ENCODE measurements at places on chromosomes 6 and 20. TPM values are rescaled to one million over a fixed set of nuclear protein-coding genes. Genes with fewer than 3 reads are reported as not detected.

LBP gene
- not detected for total RNA-seq

- DNase-seq = peak; percentile 35
Observed at GRCh38 chr20:51510169-51510568, 32.4 kb downstream of the NFATC2 start.

DNA sequence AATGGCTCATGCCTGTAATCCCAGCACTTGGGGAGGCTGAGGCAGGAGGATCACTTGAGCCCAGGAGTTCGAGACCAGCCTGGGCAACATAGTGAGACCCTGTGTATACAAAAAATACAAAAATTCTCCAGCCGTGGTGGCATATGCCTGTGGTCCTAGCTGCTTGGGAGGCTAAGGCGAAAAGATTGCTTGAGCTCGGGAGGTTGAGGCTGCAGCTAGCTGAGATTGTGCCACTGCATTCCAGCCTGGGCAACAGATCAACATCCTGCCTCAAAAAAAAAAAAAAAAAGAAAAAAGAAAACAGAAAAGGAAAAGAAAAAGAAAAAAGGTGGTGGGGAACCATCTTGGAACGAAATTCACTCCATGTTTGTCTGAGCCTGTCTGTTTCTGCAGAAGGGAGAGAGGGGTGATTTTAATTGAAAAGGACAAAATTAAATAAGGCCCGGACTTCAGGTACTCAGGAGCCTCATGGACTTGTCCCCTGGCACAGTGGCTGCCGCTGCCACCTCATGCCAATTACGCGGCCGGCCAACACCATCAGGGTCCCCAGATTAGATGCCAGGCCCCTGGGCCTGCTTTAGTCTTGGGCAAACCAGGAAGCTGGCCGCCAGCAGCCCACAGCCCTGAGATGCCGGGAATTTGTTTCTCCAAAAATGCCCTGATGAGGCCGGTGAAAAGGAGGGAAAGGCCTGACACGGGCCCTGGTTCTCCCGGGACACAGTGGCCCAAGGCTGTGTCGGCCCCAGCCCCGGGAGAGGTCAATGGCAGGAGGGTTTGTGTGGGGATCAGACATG, 37.8 kb upstream of the STX16 start:
- no peak for DNase-seq

- DNase-seq = no peak
Observed at GRCh38 chr20:58892932-58893224, 40.4 kb downstream of the GNAS start.

DNA sequence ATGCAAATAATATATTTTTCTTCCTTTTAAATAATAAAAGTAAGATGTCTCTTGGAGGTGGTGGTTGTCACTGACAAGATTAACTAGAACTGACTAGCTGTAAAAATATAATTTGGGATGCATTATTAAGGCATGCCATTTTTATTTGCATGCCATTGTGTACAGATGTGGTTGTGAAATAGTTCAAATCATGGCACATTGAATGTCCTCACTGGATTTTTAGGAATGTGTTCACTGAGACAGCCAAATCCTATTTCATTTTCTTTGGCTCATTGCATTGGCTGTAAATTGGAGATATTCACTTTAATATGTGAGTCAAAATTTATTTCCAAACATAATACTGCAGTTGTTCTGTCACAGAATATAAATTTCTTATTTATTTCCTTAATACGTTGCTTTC, 62.3 kb downstream of the ESR1 start:
- peak; percentile 1 for DNase-seq

SIM1 gene
- not detected for total RNA-seq

- DNase-seq = peak; percentile 47
Observed at GRCh38 chr20:21702553-21703470, 2.7 kb upstream of the PAX1 start.

RIPOR3 gene
- 3.8 TPM for total RNA-seq

MYCT1 gene
- total RNA-seq = not detected

TOX2 gene
- not detected for total RNA-seq

DNA sequence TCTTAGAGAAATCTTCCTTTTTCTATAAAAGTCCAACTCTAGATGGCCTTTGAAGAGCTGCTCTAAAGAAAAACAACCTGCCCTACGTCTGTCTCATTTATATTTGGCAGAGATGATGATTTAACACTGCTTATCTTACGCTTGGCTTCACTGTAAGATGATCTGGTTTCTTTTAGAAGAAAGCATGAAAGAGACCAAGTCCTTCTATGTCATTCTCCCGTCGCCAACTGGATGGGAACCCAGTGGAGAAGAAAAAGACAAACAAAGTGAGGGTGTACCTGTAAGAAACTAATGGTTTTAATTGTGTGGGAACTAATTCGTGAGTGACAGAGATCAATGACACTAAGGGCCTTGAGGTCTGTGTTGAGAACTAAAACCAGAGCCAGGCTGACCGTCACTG, 92.8 kb downstream of the MBOAT1 start:
- DNase-seq = no peak

DDX27 gene
- total RNA-seq = 19.4 TPM

DNA sequence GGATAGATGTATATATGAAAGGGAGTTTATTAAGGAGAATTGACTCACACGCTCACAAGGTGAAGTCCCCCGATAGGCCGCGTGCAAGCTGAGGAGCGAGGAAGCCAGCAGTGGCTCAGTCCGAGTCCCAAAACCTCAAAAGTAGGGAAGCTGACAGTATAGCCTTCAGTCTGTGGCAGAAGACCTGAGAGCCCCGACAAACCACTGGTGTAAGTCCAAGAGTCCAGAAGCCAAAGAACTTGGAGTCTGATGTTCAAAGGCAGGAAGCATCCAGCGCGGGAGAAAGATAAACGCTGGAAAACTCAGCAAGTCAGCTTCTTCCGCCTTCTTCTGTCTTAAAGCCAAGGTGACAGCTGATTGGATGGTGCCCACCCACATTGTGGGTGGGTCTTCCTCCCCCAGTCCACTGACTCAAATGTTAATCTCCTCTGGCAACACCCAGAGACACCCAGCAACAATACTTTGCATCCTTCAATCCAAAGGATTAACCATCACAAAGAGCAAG, 102.6 kb upstream of the GJE1 start:
- peak; percentile 76 for DNase-seq

SNX21 gene
- total RNA-seq = 270 TPM

GRCh38 chr20:41958391-41958790, 340.2 kb upstream of the CHD6 start:
- no peak for DNase-seq

GRCh38 chr6:44245912-44246662, 814 bp upstream of the HSP90AB1 start:
- DNase-seq = peak; percentile 91

DNA sequence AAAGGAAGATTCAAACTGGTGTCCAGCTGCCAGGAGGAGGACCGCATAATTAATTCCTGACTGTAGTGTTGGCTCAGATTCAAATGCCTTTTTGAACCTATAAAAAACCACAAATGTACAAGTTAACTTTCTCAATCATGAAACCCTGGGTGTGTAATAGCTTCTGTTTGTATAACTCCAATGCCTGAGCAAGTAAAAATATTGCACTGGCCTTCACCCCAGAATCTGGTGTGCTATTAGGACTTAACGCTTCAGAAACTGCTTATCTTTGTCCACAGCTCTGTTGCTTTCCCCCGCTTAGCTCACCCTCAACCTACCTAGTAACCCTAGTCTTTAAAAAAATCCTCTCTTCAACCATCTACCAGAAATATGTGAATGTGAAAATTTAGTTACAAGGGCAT, 119.1 kb upstream of the MAP7 start:
- DNase-seq = no peak

WFDC5 gene
- total RNA-seq = not detected

SCRT2 gene
- not detected for total RNA-seq

- DNase-seq = no peak
Observed at GRCh38 chr6:110439356-110439755, 24.0 kb upstream of the DDO start.

DNA sequence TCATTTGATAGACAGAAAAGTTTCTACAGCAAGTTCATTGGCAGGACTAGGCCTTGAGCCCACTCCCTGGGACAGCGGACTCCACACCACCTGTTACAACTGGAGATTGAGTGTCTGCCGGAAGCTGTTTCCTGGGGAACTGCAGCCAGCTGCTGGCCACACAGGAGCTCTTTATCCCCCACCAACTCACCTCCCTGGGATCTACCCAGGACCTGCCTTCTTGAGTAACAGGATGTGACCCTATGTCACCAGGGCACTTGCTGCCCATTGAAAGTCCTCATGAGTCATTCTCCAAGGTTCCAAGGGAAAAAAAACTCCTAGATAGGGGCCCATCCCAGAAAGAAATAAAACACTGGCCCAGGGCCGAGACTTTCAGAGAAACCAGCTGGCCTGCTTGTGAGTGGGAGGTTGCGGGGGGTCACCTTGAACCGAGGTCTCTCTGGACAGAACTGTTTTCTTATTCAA, 37.4 kb upstream of the SLC9A8 start:
- DNase-seq = no peak

DNA sequence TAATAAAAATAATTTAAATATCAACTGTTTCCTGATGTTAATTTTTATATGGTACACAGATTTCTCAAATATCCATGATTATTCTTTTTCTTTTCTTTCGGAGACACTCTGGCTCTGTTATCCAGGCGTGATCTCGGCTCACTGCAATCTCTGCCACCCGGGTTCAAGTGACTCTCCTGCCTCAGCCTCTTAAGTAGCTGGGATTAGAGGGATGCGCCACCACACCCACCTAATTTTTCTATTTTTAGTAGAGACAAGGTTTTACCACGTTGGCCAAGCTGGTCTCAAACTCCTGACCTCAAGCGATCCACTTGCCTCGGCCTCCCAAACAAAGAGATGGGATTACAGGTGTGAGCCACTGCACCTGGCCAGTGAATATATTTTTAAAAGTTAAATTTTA, 20.5 kb downstream of the ROMO1 start:
- no peak for DNase-seq

- peak; percentile 43 for DNase-seq
Observed at GRCh38 chr6:169409742-169410312, 156.2 kb upstream of the THBS2 start.

GRCh38 chr6:56851074-56851473, 103.8 kb upstream of the BEND6 start:
- peak; percentile 26 for DNase-seq

DNA sequence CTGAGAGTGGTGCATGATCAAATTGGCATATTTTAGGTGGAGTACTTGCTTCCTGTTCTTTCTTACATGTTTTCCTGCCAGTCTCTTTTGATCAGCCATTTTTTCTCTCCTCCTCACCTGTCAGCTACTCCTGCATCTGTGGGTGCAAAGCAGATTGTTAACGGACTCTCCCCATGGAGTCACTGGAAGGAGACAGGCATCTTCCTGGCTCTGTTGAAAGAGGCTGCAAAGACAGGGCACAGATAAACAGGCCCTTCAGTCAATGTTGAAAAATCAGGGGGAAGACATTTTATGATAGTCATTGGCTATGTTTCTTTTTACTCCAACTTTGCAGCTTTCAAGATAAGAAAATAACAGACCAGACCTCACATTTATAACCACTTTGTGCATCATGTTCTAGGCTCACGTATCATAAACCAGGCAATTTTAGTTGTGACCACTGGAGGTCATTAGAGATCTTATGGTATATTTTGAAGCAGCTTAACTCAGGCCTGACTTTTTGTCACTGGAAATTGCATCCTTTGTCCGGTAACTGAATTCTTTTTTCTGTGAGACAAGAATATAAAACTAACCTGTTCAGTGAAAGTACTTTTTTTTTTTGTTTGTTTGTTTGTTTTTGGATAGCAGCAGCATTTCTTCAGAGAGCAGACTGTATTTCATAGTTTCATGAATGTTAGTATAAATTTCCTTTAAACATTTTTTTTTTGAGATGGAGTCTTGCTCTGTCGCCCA, 20.1 kb downstream of the ECT2L start:
- DNase-seq = peak; percentile 61

DAAM2 gene
- total RNA-seq = 4.8 TPM

DNA sequence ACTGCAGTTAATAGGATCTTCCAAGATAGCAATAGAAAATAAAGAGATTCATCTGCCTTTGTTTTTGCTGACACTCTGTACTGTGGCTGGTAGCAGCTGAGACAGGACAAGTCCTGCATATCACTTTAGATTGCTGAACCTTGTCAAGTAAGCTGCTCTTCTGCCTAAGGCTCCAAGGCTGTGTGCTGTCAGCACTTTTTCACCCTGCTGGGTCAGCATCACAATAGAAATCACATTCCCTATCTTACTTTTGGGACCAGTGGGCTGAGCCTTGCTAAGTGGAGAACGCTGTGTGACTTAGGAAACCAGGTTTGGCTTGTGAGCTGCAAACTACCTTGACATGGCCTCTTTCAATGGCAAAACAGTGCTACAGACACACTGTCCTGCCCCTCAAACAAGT, 263.9 kb downstream of the FRK start:
- no peak for DNase-seq

TMEM200A gene
- total RNA-seq = 0.18 TPM

LRFN2 gene
- 0.15 TPM for total RNA-seq

DNA sequence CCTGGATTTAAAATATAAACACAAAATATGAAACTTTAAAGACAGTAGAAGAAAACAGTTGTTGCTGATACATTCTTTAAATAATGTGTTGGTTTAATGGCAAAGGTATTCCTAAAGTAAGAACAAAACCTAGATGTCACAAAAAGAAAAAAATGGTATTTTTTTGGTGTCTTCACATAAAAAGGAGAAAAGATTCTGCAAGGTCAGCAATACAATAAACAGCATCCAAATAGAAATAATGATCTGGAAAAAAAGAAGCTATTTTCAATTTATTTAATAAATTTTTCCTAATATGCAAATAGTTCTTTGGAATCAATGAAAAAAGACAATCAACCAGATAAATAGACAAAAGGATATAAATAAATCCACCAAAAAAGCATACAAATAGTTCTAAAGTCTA, 6.5 kb upstream of the ADGRF1 start:
- DNase-seq = no peak

NOTCH4 gene
- 5.0 TPM for total RNA-seq

DNA sequence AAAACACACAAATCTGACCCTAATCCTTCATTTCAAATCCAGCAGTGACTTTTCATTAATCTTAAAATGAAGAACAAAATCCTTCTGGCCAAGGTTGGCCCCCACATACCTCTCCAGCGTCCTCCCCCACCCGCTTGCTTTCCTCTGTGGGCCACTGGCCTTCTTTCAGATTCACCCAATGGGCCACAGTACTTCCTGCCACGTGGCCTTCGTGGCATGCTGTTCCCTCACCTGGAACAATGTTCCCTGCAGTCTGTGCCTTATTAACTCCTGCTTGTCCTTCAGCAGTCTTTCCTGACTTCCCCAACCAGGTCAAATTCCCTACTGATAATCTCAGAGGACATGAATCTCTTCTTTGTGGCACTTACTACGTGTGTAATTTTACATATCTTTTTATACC, 5.3 kb upstream of the GTF2H4 start:
- no peak for DNase-seq

GRCh38 chr6:149614337-149614736, 34.2 kb downstream of the KATNA1 start:
- no peak for DNase-seq

DNA sequence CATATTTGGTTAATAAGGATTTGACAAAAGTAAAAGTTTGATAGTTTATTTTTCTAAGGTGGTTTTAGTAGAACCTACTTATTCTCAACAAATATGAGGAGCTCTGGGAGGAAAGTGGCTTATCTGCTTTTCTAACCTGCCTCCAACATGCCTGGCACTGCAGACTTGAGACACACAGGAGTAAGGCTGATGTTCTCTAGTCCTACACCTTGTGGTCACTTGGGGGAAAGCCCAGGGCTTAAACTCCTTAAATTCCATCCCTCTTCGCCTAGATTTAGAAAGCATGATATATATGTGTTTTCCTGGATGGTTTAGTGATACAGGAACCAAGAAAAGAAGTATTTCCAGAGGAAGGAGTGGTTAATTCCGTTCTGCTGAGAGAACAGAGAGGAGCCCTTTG, 39.9 kb upstream of the SAMD5 start:
- no peak for DNase-seq

GRCh38 chr6:152004896-152005295, 197.4 kb downstream of the ESR1 start:
- no peak for DNase-seq
